ENCODE measurements at places on chromosomes 6 and 20.

DNA sequence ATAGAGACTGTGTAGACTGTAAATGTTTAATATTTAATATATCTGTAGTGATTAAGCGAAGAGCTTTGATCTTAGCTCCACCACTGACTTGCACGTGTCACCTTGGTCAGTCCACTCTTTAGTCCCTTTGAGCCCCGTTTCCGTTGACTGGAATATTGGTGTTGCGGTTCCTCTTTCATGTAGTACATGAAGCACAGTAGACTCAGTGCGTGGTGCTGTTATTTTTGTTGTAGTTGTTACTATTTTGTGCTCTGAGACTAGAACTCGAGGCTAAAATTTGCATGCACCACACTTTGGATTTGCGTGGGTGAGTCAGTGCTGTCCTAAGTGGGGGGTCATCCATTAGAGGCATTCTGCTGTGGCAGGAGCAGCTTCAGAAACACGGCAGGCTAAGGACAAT lies 291.4 kb downstream of the QKI start:
- no peak for DNase-seq

DNA sequence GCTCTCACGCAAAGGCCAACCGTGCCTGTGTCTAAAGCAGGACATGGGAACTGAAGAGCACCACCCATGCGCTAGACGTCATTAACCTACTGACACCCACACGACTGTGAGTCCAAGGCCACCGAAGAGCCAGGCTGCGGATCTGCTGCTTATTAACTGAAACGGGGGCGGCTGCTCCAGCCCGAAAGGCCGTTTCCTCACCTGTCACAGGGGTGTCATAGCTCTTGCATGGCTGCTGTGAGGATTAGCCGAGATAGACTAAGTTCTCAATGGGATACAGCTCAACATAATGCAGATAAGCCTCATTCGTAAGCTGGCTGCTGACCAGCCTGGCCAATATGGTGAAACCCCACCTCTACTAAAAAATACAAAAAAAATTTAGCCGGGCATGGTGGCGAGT lies 26.7 kb downstream of the OVOL2 start:
- DNase-seq, result no peak

- DNase-seq, result no peak
Observed at GRCh38 chr6:135861189-135861588, 9.7 kb downstream of the PDE7B start.

GRCh38 chr20:23654000-23654399 lies 16.2 kb upstream of the CST3 start:
- no peak for DNase-seq

GRCh38 chr6:157607317-157608109 lies 215.5 kb upstream of the SNX9 start:
- no peak for DNase-seq

GRCh38 chr20:48295445-48295903 lies 510.2 kb upstream of the SULF2 start:
- DNase-seq, result no peak

- DNase-seq, result no peak
Observed at GRCh38 chr6:113375950-113376846, 480.9 kb upstream of the MARCKS start.

DNA sequence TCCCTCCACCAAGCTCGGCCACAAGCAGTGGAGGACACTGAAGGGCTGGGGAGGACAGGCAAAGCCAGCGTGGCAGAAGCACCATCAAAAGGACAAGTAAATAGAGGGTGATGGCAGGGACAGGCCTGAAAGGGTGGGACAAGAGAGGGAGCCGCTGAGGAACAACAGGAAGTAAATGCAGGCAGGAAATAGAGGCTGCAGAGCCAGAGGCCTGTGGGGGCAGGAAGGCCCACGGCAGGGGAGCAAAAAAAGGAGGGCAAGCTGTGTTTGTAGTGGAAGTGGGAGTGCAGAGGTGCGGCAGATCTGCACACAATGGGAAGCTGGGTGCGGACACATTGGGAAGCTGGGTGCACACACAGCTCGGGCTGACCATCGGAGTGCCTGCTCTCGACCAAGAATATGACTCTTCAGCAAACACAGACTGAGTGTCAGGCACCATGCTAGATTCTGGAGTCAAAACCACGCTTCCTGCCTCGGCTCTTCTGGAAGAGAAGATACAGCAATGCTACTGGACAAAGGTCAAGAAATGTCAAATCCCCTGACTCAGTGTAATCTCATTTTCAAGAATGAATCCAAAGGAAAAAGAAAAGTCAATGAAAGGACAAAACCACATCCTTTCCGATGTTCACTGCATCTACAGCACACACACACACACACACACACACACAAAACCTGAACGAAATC lies 40.4 kb upstream of the RAB22A start:
- DNase-seq, result no peak
